ENCODE measurements at places on chromosomes 11 and 22.
A peak's percentile ranks its signal among the peaks of the same experiment; 100 is the strongest.

GRCh38 chr22:38207898-38208432 is 6.2 kb downstream of the MAFF start:
- DNase-seq: no peak

GRCh38 chr11:14390669-14391068 is 31.7 kb upstream of the RRAS2 start:
- DNase-seq: no peak

DNA sequence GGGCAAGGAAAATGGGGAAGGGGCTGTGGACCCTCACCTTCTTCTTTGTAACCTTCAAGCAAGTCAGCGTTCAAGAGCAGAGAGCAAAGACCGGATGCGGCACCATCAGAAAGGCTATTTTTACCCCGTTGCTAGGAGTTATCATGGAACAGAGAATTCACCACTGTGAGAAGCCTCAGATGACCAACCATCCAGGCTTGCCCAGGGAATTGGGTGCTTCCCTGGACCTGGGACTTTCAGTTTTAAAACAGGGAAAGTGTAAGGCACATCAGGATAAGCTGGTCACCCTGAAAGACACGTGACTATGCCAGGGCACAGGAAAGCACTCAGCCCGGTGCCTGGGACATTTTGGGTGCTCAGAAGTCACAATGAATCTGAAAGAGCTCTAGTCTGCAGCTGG is 10.4 kb downstream of the GALNT18 start:
- DNase-seq: no peak

DNA sequence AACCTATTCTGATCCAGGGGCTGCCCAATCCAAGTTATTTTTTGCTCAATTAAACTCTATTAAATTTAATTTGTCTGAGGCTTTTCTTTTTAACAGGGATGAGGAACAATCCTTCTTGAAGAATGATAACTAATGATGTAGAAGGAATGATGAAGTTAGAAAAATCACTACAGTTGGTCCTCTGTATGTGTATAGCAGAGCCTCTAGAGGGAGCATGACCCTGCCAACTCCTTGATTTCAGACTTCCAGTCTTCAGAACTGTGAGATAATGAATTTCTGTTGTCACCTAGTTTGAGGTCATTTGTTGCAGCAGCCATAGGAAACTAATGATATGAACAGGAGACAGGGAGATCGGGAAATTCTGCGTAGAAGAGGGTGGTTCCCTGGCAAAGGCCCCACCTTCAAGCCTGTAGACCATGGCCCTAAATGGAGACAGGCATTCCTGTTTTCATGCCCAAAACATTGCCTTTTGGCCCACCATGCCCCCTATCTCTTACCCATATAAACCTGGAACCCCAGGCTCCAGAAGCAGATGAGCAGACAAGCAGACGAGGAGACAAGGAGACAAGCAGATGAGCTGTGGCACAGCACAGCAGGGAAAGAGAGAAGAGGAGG is 7.7 kb upstream of the QSER1 start:
- no peak for DNase-seq

- peak; percentile 77 for DNase-seq
Observed at GRCh38 chr11:99349151-99349673, 328.5 kb downstream of the CNTN5 start.

GRCh38 chr11:110113505-110113904 is 20.3 kb downstream of the ZC3H12C start:
- DNase-seq: no peak

GRCh38 chr22:26479043-26479791 is 4.4 kb downstream of the HPS4 start:
- no peak for DNase-seq

Data from NCI-H446 treated with DMSO at 0.1 percent for 48 hours (cell line).